ENCODE measurements at places on chromosomes 16 and 17. TPM values are rescaled to one million over a fixed set of nuclear protein-coding genes. Genes with fewer than 3 reads are reported as not detected.

DNA sequence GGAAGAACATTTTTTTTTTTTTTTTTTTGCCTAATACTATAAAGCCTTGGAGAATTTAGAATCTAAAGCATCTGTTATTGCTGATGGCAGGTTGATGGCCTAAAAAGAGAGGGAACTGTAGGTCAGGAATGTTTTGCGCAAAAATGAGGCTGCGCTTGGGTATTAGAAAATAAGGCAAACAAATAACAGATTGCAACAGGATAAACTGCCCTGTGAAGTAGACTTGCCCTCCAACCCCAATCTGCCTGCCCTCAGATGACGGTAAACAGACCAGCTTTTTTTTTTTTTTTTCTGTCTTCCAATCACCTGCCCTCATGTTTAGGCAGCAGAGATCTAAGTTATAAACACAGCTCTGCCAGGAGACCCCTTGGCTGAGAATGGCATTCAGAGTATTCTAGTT lies 3.8 kb upstream of the DHX8 start:
- peaks cover 12% of the 10 kb centered on the region for H3K4me1 ChIP-seq
- H3K27me3 ChIP-seq: no peaks in the 10 kb centered on the region
- no peak overlapping the region for H3K27ac ChIP-seq
- H3K36me3 ChIP-seq: no peaks in the 10 kb centered on the region
- no peak overlapping the region for H3K4me3 ChIP-seq
- no peak for DNase-seq

DNA sequence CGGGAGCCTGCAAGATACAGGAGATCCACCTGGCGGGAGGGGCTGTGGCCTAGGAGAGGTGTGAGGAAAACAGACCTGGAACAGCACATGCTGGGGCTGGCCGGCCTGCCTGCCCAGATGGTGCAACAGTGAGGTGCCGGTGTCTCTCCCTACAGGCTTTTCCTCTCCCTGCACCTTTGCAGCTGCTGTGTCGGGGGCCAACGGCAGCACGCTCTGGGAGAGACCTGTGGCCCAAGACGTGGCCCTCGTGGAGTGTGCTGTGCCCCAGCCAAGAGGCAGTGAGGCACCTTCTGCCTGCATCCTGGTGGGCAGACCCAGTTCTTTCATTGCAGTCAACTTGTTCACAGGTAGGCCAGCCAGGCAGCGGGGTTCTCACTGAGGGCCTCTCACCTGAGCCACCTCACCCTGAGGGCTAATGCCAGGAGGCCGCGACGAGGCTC lies 15.9 kb downstream of the RGS11 start:
- no peaks in the 10 kb centered on the region for H3K27me3 ChIP-seq
- no peak overlapping the region for H3K27ac ChIP-seq
- no peaks in the 10 kb centered on the region for H3K4me1 ChIP-seq

DNA sequence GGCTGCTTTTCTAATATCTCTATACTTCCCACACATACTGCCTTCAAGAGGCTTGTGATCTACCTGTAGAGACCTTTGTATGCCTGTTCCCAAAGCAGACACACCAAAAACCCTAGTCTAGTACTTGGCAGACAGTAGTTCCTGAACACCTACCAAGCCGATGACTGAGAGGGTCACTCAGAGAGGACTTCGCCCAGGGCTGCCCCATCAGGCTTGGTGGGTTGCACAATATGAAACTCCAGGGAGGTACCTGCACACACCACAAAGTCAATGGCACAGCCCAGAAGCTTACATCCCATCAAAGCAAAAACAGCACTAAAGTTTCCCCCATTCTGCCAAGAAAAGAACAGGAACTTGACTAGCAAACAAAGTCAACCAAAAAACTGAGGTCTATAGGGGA lies 30.3 kb downstream of the ASPA start:
- H3K4me1 ChIP-seq: no peaks in the 10 kb centered on the region
- H3K4me3 ChIP-seq: no peak overlapping the region
- H3K27me3 ChIP-seq: no peaks in the 10 kb centered on the region
- no peak overlapping the region for H3K27ac ChIP-seq
- no peaks in the 10 kb centered on the region for H3K36me3 ChIP-seq

GRCh38 chr16:3518292-3518985 lies 17.6 kb downstream of the CLUAP1 start:
- H3K27ac ChIP-seq: no peak overlapping the region
- no peak for DNase-seq
- H3K36me3 ChIP-seq: no peaks in the 10 kb centered on the region
- no peaks in the 10 kb centered on the region for H3K27me3 ChIP-seq
- no peaks in the 10 kb centered on the region for H3K4me1 ChIP-seq
- no peak overlapping the region for H3K4me3 ChIP-seq

GRCh38 chr16:14523632-14524031 lies 106.4 kb downstream of the PARN start:
- H3K4me3 ChIP-seq: no peak overlapping the region
- no peaks in the 10 kb centered on the region for H3K36me3 ChIP-seq
- peaks cover 18% of the 10 kb centered on the region for H3K4me1 ChIP-seq
- no peak overlapping the region for H3K27ac ChIP-seq
- no peak for DNase-seq
- H3K27me3 ChIP-seq: no peaks in the 10 kb centered on the region

DNA sequence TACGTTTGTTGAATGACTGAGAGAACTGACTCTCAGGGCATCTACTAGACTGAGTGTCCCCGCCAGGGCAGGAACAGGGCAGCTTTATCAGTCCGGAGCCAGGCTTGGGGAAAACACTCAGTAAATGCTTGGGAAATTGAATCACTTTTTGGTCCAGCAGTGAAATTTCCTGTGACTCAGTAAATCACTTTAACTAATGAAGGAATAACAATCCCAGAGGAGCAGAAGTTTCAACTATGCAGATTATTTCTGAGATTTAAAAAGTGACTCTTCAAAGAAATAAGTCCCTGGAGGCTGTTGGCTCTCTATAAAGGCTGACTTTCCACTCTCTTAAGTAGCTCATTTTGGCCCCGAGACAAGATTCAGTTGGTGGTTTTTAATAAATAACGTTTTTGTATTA lies 101.8 kb downstream of the FOXL1 start:
- no peak for DNase-seq
- no peak overlapping the region for H3K4me3 ChIP-seq
- no peaks in the 10 kb centered on the region for H3K36me3 ChIP-seq
- peak overlapping the region; percentile 83 for H3K27ac ChIP-seq
- H3K27me3 ChIP-seq: peaks cover 9% of the 10 kb centered on the region
- no peaks in the 10 kb centered on the region for H3K4me1 ChIP-seq

DNA sequence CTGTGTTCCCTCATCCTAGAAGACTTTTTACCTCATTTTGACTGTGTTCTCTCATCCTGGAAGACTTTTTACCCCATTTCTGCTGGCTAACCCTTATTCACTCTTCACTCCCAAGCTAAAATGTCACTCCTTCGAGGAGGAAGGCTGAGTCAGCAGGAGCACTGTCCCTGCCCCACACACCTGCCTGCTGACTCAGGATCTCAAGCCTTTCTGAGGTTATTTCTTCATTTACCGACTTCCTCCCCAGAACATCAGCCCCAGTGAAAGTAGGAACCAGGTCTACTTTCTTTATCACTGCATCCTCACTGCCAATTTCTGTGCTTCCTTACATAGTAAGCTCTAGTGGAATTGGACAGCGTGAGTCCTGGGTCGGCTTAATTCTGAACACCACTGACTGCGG lies 220.6 kb downstream of the HS3ST4 start:
- no peak overlapping the region for H3K27ac ChIP-seq
- no peak overlapping the region for H3K4me3 ChIP-seq
- no peaks in the 10 kb centered on the region for H3K36me3 ChIP-seq
- H3K4me1 ChIP-seq: no peaks in the 10 kb centered on the region
- no peak for DNase-seq
- H3K27me3 ChIP-seq: no peaks in the 10 kb centered on the region

- H3K4me1 ChIP-seq: peaks cover 18% of the 10 kb centered on the region
- DNase-seq: peak; percentile 64
- no peaks in the 10 kb centered on the region for H3K27me3 ChIP-seq
These were observed 27.0 kb upstream of the NXPH3 start for GRCh38 chr17:49548506-49549310.

GRCh38 chr17:65547253-65547670 lies 14.2 kb downstream of the AXIN2 start:
- DNase-seq: peak; percentile 65
- peak overlapping the region; percentile 79 for H3K27ac ChIP-seq
- no peak overlapping the region for H3K4me3 ChIP-seq

DNA sequence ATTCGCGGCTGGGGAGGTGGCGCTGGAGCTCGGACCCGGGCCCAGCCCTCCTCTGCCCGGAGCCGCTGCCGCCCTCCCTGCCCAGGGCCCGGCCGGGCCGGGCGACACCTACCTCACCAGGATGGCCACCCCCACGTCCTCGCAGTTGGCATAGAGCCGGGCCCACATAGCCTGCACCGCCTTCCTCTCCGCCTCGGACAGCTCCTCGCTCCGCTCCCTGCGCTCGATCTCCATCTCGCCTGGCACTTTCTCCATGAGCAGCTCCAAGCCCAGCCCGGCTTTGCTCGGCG lies 276 bp downstream of the CYGB start:
- H3K27me3 ChIP-seq: no peaks in the 10 kb centered on the region
- DNase-seq: no peak
- H3K27ac ChIP-seq: peak overlapping the region; percentile 74
- no peaks in the 10 kb centered on the region for H3K36me3 ChIP-seq

DNA sequence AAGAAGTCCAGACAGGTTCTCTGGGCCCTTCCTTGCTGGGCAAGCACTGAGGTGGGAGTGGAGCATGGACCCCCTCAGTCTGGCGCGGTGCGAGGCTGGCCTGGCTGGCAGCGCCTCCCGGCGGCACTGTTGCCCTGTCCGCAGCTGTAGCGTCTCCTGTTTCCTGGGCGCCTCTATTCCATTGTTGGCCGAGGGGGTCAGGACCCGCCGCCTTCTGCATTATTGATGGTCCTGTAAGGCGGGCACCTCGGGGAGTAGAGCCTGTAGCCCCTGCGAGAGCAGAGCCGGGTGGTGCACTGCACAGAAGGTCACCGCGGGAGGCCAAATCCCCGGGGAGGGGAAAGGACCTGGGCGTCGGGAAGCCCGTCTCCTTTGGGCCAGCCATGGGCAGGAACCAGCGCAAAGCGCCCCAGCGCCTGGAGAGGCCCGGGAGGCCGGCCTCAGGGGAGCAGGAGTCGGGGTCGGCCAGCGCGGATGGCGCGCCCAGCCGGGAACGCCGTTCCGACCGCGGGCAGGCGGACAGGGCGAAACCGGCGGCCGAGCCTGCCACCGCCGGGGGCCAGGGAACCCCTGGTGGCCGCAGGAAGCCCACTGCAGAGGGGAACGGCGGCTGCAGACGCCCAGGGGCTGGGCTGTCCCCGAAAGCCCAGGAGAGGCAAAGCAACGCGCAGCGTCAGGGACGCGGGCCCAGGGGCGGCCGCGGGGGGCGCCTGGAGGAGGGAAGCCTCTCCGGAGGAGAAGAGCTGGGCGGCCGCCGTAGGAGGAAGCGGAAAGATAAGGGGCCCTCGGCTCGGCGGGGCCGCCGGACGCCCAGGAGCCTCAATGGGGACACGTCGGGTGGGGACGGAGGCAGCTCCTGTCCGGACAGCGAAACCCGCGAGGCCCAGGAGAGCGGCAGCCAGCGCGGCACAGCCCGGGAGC lies at the start of gene MYO15B:
TSS of gene MYO15B (plus strand) at position 126 of the 921 bp plus-strand sequence. CDS start at position 384, 258 bp downstream.
- H3K27ac ChIP-seq: peak within 1 kb of the TSS; percentile 96
- peak within 1 kb of the TSS; percentile 76 for H3K4me3 ChIP-seq
- peaks cover 8% of the 10 kb centered on the region for H3K27me3 ChIP-seq
- H3K4me1 ChIP-seq: peaks cover 22% of the 10 kb centered on the region

GRCh38 chr17:82820278-82821251 lies 19.3 kb downstream of the ZNF750 start:
- DNase-seq: no peak
- no peak overlapping the region for H3K4me3 ChIP-seq
- H3K27ac ChIP-seq: no peak overlapping the region
- no peaks in the 10 kb centered on the region for H3K4me1 ChIP-seq

DNA sequence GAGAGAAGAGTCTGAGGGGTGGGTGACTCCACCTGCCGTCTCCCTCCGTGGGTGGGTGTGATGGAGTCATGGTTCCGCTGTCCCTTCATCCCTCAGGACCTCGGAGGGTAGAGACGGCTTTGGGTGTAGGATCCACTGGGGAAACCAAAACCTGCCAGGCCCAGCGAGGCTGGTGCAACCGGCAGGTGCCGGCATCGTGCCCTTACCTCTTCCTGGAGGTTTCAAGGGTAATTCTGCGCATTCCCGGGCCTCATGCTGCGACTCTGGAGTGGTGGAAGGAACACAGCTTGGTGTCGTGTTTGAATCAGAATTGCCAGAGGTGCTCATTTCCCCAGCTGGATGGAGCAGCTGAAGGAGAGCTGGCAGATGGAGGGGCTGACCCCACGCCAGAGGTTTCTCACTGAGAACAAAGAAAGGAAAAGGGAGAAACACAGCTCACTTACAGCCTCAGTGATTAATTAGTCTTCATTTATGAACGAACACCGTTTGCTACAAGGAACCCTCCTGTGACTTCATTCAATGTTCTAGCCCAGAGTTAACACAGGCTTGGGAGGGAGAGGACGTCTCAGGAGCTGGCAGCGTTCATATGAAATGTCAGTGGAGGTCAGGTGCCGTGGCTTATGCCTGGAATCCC lies 16.3 kb upstream of the ATP2A3 start:
- no peak overlapping the region for H3K27ac ChIP-seq
- H3K4me1 ChIP-seq: peaks cover 36% of the 10 kb centered on the region
- no peak for DNase-seq
- H3K36me3 ChIP-seq: no peaks in the 10 kb centered on the region
- H3K27me3 ChIP-seq: no peaks in the 10 kb centered on the region

GRCh38 chr16:23512168-23512695 lies 1.9 kb upstream of the GGA2 start:
- no peak overlapping the region for H3K27ac ChIP-seq
- no peak overlapping the region for H3K4me3 ChIP-seq
- H3K36me3 ChIP-seq: no peaks in the 10 kb centered on the region
- peaks cover 5% of the 10 kb centered on the region for H3K4me1 ChIP-seq
- no peaks in the 10 kb centered on the region for H3K27me3 ChIP-seq
- DNase-seq: no peak

GRCh38 chr16:77869997-77870813 lies 81.8 kb downstream of the VAT1L start:
- H3K4me1 ChIP-seq: peaks cover 2% of the 10 kb centered on the region
- DNase-seq: peak; percentile 44
- H3K27ac ChIP-seq: no peak overlapping the region
- no peak overlapping the region for H3K4me3 ChIP-seq

DNA sequence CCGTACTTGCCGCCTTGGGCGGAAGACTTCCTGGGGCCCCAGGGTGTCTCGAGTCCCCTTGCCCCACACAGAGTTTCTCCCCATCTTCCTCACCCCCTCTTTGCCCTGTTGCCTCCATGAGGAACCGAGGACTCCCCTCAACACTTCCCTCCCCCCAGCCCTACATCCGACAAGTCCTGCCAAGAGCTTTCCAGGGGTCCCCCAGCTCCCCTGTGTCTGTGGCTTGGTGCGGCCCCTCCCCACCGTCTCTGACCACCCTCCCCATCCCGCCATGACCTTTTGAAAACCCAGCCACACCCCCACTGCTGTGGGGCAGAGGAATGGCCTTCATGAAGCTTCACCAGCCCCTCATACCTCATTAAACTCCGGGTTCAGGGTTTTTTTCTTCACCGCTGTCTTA lies 11.4 kb downstream of the SCGB1C2 start:
- H3K27me3 ChIP-seq: no peaks in the 10 kb centered on the region
- no peak for DNase-seq
- H3K4me1 ChIP-seq: no peaks in the 10 kb centered on the region
- H3K4me3 ChIP-seq: no peak overlapping the region
- no peak overlapping the region for H3K27ac ChIP-seq
- H3K36me3 ChIP-seq: no peaks in the 10 kb centered on the region

The GP1BA gene
- 0.39 TPM for total RNA-seq

The SEPTIN12 gene
- not detected for total RNA-seq

The PPL gene
- 6.9 TPM for total RNA-seq

The UNK gene
- 14.3 TPM for total RNA-seq

The SLC6A4 gene
- total RNA-seq: 0.28 TPM

The FSCN2 gene
- total RNA-seq: 0.44 TPM

The NTN3 gene
- total RNA-seq: not detected

Data from heart right ventricle (tissue), 16 donors.